Glomerular endothelial cell (primary cell): ENCODE measurements at places on chromosomes 3 and 15. TPM values are rescaled to one million over a fixed set of nuclear protein-coding genes. Genes with fewer than 3 reads are reported as not detected.

Gene PLSCR2
- total RNA-seq = not detected in 2 replicates

Gene CTDSPL2
- total RNA-seq = 23.0 and 53.6 TPM in 2 replicates

Gene BTLA
- total RNA-seq = not detected in 2 replicates

Gene CD200R1
- not detected in 2 replicates for total RNA-seq

Gene TMEM108
- 0.34 and 0.53 TPM in 2 replicates for total RNA-seq

DNA sequence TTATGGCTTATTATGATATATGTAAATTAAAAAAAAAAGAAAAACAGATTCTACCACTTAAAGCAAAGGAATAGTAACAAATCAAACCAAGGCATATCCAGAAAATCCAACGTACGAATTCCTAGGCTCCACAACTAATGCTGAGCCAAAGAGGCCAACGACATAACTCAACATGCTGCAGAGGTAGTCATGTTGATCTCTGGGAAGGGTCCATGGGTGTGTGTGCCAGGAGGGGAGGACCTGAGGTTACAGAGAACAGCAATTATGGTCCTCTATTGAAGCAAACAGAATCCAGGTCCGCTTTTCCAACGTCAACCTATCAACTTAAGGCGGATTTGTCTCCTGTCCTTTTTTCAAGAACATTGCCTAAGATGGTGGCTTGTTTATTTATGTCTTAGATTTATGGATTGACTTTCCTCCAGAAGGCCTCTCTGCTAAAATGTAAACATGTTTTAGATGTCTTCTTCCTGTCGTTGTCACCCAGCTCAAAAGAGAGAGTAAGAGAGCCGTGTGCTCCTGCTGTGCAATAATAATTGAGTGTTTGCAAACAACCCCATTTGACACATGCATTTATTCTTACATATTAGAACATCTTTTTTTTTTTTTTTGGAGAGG, 20.4 kb downstream of the NANOGP8 start:
- DNase-seq = no peak

DNA sequence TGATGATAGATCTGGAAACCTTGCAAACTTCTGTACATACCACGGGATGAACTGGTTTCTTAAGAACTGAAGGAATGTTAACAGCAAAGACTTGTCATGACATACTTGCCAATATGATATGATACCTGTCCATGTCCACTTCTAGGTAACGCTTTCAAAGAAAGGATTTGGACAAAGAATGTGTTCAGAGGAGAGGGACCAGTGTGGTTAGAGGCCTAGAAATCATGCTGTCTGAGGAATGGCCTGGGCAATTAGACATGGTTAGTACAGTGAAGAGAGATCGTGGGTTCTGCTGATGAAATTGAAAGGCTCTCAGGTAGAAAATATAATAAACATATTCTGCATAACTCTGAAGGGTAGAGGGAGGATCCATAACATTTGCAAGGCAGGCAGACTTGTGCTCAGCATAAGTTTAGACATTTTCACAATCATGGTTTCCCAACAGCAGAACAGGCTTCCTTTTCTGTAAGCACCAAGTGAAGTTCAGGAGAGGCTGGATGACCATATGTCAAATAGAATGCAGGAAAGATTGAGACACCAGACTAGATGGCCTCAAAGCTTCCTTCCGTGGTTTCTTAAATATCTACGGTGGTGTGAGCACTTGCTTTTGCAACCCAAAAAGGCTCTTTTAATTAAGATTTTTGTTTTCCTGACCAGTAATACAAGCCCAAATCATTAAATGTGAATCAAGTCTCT, 39.9 kb downstream of the TGFBR2 start:
- DNase-seq = no peak

GRCh38 chr3:188421151-188421821, 267.3 kb downstream of the LPP start:
- no peak for DNase-seq

- peak; percentile 77 for DNase-seq
These were observed 7.3 kb upstream of the HEG1 start for GRCh38 chr3:125062904-125063618.

DNA sequence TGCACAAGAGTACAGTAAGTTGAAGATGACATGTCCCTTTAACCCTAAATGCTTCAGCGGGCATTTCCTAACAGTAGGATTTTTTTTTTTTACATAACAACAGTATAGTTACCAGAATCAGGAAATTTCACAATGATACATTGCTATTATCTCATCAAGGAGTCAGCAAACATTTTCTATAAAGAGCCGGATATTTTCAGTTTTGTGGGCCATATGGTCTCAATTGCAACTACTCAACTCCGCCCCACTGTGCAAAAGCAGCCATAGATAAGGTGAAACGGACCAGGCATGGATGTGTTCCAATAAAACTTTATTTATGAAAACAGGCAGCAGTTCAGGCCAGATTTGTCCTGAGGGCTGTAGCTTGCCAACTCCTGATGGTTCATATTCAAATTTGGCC, 130.6 kb downstream of the SMAD6 start:
- no peak for DNase-seq

GRCh38 chr15:42036112-42036905, 15.5 kb upstream of the PLA2G4E start:
- no peak for DNase-seq

DNA sequence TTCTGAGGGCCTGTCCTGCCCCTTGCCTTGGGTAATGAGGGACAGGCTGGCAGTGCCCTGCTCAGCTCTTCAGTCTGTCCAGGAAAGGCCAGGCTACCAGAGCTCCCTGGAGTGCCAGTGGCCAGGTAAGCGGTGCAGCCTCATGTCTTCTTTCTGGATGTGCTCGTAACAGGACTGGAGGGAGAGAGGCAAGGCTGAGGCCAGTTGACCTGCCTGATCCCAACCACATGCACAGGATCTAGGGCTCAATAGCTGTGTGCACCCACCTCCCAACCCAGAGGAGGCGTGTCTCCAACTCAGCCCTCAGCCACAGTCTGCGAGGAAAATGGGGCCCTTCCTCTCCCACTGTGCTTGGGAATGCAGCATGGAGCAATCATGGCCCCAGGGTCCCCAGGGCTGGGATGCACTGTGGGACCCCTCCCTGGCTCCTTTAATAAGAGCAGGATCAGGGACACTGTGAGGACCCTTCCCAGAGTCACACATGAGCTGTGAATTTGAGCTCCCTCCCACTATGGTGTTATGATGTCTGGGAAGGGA, 22.5 kb downstream of the ALS2CL start:
- no peak for DNase-seq

GRCh38 chr3:139534455-139534812, 5.1 kb downstream of the RBP1 start:
- DNase-seq = no peak
